ENCODE measurements at places on chromosomes 12 and 14.

DNA sequence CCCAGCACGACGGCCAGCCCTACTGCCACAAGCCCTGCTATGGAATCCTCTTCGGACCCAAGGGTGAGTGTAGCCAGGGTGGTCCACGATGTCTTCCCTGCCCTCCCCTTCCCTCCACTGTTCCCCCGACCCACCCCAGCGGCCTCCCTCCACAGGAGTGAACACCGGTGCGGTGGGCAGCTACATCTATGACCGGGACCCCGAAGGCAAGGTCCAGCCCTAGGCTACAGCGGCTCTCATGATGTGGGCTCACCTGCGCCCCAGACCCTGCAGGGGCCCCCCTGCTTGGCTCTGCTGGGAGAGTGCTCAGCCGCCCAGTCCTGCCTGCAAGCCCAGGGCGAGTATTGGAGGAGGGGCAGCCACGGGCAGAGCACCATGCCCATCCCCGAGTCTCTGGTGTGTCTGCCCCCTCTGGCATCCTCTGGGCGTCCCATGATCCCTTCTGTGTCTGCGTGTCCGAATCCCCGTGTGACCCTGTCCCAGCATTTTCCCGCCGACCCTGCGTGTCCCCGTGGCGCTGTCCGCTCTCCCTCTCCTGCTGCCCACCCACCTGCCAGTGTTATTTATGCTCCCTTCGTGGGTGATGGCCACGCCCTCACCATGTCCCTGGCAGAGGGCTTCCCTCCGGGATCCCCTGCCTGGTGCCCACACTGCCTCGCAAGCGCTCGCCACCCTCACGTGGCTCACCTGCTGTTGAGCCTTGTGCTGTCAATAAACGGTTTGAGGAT, 5.0 kb downstream of the CRIP2 start:
- DNase-seq, result peak; percentile 20

DNA sequence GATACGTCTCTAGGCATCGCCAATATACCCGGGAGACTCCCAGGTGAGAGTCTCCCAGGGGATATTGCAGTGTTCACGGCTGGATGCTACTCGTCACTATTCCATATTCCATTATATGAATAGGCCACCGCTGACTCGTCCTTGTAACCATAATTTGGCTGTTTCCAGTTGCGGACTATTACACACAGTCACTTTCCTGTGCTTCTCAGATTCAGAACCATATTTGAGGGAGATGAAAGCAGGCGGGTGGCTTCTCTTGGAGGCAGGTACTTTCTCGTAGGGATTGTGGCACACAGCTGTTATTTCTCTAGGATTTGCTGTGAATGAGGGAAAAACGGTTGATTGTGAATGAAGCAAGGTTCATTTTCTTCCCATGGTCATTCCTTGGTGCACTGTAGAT, 73.0 kb downstream of the ADGRD1 start:
- DNase-seq, result no peak

- DNase-seq, result peak; percentile 67
These were observed 5.8 kb downstream of the TMEM253 start for GRCh38 chr14:21106498-21107282.

GRCh38 chr12:94792693-94793092, 142.3 kb upstream of the TMCC3 start:
- no peak for DNase-seq

GRCh38 chr14:25122843-25123242, 72.9 kb upstream of the STXBP6 start:
- no peak for DNase-seq

GRCh38 chr14:88683119-88683518, 109.6 kb downstream of the EML5 start:
- DNase-seq, result no peak

- DNase-seq, result no peak
These were observed 60.2 kb downstream of the PRKCH start for GRCh38 chr14:61381553-61381952.

- DNase-seq, result no peak
These were observed 6.4 kb downstream of the HSP90AA1 start for GRCh38 chr14:102080183-102081080.

- DNase-seq, result no peak
These were observed 4.4 kb upstream of the TINF2 start for GRCh38 chr14:24246765-24247212.

DNA sequence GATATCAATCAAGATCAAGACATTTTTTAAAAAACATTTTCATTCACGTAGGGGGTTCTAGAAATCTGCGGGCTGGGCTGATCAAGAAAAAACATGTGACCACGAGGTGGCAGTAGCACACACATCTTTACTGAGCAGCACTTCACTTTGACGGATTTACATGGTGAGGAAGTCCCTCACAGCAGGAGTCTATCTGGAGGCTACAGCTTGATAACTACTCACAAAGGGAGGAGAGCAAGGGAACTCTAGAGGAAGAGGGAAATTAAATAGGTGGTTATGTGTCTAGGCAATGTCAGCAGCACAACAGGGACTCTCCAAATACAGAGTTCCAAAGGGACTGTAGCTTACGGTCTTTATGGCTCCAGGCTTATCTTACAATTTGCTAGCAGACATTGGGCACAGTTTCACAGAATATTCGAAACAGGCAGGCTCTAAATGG, 248.1 kb downstream of the DPY19L2 start:
- DNase-seq, result peak; percentile 29

GRCh38 chr12:64010069-64010686, 165.7 kb downstream of the SRGAP1 start:
- DNase-seq, result no peak

DNA sequence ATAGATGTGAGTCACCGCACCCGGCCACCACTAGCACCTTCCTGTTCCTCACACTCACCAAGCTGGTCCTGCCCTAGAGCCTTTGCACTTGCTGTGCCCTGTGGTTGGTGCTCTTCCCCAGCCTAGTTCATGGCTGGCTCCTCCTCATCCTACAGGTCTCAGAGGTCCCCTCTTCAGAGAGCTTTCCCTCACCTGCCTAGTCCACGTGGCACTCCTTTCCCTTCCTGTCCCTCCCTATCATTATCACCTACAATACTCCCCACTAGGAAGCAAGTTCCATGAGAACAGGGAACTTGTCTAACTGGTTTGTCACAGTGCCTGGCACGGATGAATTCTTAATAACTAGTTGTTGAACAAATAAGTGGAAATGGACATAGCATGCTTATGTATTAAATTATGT, 24.0 kb upstream of the TMED10 start:
- no peak for DNase-seq

DNA sequence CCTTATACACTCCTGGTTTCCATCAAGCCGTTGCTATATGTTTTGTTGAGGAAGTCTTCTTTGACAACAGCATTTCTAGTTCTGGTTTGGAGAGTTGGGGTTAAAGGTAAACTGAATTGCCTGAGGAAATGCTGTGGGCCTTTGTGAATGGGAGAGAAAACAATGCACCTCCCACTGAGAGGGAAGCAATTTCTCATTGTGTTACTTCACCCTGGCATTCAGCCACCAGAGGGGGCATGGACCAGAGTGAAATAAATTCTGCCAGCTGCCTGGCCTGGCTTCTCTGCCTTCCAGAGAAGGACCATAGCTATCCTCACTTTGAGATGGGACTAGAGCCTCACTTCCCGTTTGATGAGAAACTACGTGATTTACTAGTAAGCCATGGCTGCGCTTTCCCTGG, 475.3 kb downstream of the EGLN3 start:
- DNase-seq, result peak; percentile 50

DNA sequence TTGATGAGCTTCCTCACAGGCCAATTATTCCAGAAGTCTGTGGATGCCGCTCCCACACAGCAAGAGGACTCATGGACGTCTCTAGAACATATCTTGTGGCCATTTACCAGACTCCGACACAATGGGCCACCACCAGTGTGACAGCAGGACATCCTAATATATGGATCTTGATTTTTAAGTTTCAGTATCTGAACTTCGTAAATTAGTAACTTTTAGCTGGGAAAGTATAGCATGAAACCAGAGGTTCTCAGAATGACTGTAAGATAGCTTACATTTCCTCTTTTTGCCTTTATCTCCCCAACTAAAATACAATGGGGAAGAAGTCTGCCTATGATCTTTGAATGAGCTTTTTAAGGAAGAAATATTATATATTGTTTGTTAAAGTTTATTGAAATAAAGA, 87.0 kb downstream of the DNAI7 start:
- no peak for DNase-seq

- no peak for DNase-seq
These were observed 31.9 kb downstream of the ETNK1 start for GRCh38 chr12:22656831-22657230.

DNA sequence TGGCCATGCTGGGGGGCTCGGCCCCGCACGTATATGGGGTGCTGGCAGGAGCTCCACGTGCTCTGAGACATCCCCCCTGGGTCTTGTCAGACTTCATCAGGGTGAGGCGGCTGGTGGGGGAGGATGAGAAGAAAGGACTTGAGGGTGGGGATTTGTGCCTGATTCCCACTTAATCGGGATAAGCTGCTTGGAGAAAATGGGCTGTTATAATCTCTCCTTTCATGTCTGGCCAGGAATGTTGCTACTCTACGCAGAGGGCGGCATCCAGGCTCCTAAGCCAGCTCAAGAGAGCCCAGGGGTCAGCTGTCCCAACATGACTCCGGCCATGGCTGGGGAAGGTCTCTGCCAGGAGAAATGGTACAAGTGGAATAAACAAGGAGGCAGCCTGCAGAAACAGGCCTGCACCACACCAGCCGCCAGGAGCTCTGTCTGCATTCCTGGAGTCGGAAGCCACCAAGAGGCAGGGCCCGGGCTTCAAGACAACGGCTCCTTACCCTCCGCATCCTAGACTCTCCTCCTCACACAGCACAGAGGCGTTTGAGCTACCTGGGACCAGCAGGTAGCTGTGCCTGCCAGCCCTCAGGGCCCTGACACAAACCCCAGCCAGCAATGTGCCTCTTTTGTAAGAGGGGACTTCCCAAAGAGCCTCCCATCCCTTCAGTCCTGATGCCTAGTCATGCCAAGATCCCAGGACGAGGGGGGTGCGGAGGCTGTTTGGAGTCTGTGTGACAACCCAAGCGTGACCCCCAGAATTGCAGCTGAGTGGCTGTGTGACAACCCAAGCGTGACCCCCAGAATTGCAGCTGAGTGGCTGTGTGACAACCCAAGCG, 195.8 kb upstream of the DIO3 start:
- no peak for DNase-seq

GRCh38 chr14:56004323-56004722, 113.9 kb upstream of the PELI2 start:
- no peak for DNase-seq
